ENCODE measurements at places on chromosomes 6 and 20.

- no peak for DNase-seq
These were observed 150.6 kb upstream of the AGPAT4 start for GRCh38 chr6:161424421-161424820.

DNA sequence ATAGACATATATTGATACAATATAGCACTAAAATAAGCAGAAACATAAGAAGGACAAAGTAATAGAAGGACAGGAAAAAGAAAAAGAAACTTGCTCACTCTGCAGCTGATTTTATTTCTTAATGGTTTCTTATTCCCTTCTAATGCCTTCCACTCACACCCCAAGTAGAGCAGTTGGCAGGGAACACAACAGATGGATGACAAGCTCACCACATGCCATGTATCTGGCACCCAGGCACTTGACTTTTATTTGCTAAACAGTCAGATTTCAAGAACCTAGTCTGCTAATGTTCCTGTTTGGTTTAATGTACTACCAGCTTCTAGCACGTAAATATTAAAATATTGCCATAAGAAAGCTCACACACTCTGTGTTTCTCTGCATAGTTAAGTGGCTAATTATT is 87.1 kb downstream of the COL19A1 start:
- DNase-seq, result no peak

- no peak for DNase-seq
These were observed 4.0 kb upstream of the EYA2 start for GRCh38 chr20:46890682-46891081.

DNA sequence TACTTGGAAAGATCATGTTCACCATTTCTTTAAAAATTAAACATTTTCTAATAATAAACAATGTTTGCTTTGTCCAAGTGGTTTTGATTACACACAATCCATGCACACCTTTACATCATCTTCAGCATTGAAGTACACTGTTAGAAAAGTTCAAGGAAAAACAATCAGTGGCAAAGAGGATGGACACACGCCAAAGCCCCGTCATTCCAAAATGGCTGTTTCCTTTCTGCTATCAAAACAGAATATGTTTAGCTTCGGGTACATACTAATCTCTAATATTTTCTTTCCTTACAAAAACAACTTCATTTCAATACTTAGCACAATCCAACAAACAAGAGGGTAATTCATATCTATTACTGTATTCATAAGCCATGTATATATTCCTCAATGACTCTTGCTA is 24.5 kb downstream of the REPS1 start:
- DNase-seq, result no peak

- DNase-seq, result no peak
These were observed 27.6 kb upstream of the LIN28B start for GRCh38 chr6:104929353-104929752.

DNA sequence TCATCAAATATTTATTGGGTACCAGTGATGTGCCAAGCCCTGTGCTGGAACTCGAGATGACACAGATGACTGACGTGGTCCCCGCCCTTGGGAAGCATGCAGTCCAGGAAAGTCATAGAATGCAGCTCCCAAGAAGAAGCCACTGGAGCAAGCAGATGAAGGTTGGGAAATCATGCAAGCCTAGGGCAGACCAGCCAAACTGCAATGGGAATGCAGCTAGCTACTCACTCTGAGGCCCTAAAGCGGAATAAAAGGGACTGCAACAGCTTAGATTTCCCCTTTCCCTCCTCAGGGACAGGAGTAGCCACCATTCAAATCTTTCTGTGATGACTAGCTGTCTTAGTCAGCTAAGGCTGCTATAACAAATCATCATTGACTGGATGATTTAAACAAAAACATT is 152.2 kb downstream of the MAFB start:
- no peak for DNase-seq

DNA sequence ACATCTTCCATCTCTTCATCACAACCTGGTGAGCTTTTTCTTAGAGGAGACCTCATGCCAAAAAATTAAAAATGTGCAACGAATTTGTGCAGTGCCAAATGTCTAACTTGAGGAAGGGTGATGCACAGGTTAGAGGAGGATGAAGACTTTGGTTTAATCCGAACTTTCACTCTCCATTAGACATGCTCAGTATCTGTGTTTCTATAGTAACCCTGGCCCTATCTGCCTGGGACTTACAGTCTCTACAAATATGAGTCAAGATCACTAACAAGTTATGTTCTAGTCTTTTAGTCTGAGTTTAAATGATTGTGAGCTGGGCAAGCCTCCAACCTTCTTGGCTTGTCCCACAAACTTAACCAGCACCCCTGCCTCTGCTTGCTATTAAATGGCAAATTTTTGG is 377.0 kb downstream of the BMP2 start:
- DNase-seq, result no peak

DNA sequence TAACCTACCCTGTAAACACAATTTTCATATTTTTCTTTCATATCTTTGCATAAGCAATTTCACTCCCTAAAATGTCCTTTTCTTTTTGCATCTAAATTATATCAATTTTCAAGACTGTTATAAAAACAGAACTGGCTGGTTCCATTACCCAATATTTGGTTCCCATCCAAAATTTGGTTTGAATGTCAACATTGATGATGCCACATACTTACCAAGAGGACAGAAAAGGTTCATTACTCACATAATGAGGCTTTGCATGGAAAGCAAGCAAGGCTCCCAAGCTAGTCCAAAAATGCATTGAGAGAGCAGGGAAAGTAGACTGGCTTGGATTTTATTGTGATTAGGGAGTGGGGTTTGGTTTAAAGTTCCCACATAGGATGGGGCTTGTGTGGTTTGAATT is 144.4 kb upstream of the AKIRIN2 start:
- no peak for DNase-seq

- DNase-seq, result no peak
These were observed 100.8 kb downstream of the BFSP1 start for GRCh38 chr20:17430125-17430950.

DNA sequence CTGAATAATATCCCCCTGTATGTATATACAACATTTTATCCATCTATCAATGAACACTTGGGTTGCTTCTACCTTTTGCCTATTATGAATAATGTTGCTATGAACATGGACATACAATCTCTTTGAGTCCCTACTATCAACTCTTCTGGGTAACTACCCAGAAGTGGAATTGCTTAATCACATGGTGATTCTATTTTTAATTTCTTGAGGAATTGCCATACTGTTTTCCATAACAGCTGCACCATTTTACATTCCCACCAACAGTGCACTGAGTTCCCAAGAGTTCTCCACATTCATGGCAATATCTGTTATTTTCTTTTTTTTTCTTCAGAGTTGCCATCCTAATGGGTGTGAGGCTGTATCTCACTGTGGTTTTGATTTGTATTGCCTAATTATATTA is 88.3 kb downstream of the ZHX3 start:
- DNase-seq, result no peak

DNA sequence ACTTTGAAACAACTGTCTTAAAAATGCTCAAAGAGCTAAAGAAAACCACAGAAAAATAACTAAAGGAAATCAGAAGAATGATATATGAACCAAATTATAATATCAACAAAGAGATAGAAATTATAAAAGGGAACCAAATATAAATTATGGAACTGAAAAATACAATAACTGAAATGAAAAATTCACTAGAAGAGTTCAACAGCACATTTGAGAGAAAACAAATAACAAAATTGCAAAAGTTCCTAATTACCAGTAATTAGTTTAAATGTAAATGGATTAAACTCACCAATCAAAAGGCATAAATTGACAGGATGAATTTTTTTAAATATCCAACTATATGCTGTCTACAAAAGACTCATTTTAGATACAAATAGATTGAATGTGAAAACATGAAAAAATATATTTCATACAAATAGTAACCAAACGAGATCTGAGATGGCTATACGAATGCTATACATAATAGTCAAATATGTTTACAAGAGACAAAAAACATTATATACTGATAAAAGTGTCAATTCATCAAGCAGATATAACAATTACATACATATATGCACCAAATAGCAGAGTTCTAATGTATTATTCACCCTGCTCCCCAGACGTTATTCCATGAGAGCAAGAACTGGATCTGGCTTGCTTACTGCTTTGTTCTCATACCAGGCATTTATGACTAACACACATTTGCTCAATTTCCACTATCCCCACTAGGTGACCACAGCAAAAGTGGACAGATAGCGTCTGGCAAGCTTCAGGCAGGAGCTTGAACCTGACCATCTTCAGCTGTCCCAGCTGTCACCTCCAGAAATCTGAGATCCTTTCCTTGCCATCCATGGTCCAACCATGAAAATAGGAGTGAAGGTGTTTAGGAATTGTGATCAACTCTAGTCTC is 72.4 kb upstream of the SIRPA start:
- DNase-seq, result no peak

DNA sequence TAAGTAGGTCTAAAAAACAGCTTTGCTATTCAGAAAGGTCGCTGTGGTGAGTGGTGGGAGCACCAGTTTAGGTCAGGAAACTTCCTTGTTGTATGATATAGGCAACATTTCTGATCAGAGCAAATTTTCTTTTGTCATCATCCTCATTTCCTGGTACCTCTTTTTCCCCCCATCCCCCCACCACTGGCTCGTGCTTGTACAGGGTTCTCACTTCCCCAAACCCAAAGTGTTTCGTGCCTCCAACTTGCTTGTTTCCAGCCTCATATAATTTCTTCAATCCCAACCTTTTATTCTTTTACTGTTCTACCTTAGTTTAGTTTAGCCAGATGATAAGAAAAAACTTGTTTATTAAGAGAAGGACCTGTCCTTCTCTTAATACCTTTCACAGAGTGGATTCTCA is 209.4 kb upstream of the JAG1 start:
- DNase-seq, result no peak

DNA sequence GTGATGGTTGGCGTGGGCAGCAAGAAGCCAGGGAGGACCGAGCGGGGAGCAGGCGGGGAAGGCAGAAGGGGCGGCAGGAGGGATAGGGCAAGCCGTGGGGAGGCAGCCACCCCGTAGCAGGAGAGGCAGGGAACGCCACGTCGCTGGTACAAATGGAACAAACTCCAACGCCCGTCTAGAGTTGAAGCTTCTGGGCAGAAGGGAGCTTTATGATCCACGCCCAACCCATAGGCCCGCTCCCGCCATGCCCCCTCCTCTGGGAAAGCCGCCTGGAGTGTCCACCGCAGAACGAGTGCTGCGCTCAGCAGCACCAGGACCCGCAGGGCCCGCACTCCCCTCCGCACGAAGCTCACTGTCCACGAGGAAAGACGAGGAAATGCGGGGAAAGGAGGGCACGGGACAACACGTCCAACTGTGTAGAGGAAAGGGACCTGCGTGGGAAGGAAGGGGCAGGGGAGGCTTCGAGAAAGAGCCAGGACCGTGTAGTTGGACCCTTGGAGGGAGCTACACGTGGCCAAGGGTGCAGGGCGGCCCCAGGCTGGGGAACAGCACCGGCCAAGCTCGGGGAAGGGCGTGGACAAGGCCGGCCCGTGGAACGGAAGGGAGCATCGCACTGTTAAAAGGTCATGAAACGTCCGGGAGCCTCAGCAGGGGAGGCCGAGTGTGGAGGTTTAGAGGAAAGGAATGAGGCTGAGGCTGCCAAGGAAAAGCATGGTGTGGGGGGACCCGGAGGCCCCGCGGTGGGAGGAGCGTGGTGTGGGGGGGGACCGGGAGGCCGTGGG is 204.0 kb downstream of the DLL1 start:
- DNase-seq, result no peak

DNA sequence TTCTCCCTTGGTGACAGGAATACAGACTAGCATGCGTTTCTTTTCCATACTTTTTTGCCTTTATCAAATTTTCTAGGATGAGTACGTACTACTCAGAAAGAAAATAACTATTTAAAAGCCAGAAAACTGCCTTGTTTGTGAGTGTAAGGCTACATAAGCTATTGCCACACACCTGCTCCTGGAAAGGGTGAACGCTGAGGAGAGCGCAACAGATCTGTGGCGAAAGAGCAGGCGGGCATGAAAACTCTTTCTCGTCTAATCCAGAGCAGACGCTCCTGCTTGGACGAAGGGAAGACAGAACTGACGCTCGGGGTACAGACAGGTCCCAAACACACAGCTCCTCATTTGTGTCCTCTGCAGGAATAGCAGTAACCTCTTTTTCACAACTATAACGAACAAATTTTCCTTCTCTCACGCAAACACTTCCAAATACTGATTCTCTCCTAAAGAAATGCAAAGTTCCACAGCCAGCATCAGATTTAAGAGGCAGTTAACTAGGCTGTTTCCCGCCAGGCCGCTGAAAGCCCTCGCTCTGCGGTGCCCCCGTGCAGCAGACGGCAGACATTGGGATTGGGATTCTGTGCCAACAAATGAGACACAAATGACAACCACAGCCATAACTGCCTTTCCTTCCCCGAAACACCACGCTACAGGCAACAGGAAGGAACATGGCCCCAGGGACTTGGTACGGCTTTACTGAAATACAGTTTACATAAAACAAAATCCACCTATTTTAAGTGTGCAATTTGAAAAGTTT is 20.0 kb downstream of the TAF4 start:
- no peak for DNase-seq

- DNase-seq, result no peak
These were observed 54.8 kb downstream of the DSTN start for GRCh38 chr20:17624551-17625245.

DNA sequence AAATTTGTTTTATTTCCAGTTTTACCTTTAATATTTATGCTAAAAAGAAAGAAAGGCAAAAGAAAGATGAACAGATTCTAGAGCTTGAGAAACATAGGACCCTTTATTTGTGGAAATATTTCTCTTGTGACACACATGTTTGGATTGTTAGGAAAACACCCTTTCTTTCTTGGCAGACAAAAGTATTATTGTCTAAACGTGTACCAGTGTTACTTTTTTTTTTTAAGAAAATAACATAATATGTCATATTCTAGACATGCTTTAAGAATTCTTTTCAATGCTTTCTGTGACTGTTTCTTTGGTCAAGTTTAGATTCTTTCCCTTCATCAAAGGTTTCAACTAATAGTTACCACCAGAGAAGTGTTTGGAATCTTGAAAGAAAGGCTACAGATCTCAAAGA is 183.4 kb upstream of the CNR1 start:
- DNase-seq, result no peak

- no peak for DNase-seq
These were observed 2.5 kb upstream of the SLC29A1 start for GRCh38 chr6:44220913-44221290.

DNA sequence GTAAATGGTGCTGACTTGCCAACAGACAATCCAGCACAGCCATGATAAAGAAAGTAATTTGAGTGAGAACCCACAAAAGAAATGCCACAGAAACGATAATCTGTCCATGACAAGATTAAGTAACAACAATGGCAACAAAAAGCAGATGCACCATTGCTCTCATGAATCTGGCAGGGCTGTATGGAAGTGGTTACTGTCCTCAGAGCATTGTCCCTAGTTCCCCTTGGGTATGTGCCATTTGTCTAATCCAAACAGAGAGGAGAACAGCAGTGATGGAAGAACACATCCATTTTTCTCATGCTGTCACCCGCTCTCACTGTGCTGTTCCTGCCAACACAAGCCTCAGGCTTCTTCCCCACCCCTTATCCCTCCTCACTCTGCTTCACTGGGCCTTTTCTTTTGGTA is 65.8 kb downstream of the REV3L start:
- no peak for DNase-seq

DNA sequence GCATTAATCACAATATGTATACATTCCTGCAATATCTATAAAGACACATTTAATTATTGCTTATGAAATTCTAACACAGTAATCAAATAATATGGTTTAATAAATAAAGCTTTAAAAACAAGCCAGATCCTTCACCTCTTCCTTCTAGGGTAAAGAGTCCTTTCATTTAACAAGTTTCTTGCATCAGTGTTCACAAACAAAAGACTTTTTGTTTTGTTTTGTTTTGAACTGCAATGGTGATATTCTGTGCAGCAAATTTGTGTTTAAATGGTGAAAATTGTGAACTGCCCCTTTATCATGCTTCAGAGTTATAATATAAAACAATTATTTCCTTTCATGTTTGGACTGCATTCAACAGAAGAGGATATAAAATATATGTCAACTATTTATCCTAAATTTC is 177.3 kb downstream of the EPHA7 start:
- no peak for DNase-seq
